RWPE1 (cell line): ENCODE measurements at places on chromosomes 13 and 19.

GRCh38 chr13:105597573-105597972 is 937.9 kb downstream of the EFNB2 start:
- no peak for DNase-seq

- no peak for DNase-seq
Measured at GRCh38 chr13:113875837-113876281, 12.0 kb upstream of the GAS6 start.

DNA sequence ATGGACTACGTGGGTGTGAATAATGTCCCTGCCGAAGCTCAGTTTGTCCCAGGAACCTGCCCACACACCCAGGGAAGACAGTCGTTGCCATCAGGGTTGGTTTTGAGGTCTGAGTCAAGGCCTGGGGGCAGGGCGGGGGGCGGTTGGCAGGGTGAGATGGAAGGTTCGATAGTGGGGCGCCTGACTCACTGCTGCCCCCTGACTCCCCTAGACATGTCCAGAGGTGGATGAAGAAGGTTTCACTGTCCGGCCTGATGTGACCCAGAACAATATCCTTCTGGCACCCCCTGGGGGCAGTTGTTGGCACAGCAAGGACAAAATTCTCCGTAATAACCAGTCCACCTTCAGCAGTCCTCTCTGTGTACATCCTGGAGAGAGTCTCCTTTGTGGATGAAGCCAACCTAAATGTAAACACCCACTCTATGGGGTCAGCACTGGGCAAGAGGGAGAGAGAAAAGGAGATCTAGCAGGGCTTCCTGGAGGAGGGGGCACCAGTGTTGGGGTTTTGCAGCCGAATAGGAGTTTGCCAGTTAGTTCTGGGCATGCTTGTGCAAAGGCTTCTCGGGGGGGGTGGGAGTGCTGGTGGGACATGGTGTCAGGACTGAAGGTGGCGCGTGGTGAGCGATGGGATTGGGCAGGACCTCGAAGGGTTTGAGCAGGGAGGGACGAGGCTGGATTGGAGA is 19.6 kb upstream of the B3GNT3 start:
- DNase-seq: no peak

- no peak for DNase-seq
Measured at GRCh38 chr19:19238126-19238894, 26.6 kb downstream of the NCAN start.
